Daoy (cell line): ENCODE measurements at places on chromosomes 2 and 18.
A peak's percentile ranks its signal among the peaks of the same experiment; 100 is the strongest.

GRCh38 chr18:63318889-63319382 lies 633 bp downstream of the BCL2 start:
- DNase-seq: no peak

DNA sequence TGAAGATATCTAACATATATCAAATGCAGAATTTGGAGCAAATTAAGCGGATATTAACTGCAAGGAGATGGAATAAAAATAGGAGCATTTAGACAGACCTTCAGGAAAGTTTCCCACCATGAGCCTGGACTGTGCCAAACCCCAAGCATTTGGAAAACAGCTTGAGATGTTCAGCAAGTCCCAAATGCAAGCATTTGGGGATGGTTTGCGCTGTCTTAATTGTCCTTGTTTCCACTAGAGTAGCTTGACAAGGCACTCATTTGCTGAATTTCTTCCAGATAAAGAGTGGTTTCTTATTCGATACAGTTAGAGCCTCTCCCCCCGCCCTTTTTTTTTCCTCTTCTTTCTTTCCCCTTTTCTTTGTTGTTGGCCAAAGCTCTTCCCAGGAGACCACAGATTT lies 77.1 kb upstream of the CDC42EP3 start:
- no peak for DNase-seq

- DNase-seq: no peak
Measured at GRCh38 chr2:233081232-233081730, 21.1 kb downstream of the INPP5D start.

- peak; percentile 15 for DNase-seq
Measured at GRCh38 chr2:119819846-119820245, 60.1 kb downstream of the PTPN4 start.

- peak; percentile 51 for DNase-seq
Measured at GRCh38 chr2:20507166-20507692, 60.4 kb downstream of the RHOB start.

DNA sequence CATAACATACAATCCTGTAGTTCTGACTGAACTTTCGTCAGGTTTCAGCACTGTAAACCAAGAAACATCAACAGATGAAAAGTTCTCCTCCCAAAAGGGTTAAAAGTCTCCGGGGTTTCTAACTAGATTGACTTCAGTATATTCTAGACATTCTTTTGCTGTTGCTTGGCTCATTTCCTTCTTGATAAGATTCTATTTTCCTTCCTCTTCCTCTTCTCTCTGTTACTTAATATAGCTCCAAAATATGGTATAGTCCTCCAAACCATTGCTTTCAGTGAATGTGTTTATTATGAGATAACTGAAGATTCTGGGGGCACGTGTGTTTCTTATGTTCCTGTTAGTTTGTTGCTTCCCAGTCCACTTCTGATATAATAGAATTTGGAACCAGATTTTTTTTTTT lies 46.4 kb upstream of the MAP4K3 start:
- no peak for DNase-seq

DNA sequence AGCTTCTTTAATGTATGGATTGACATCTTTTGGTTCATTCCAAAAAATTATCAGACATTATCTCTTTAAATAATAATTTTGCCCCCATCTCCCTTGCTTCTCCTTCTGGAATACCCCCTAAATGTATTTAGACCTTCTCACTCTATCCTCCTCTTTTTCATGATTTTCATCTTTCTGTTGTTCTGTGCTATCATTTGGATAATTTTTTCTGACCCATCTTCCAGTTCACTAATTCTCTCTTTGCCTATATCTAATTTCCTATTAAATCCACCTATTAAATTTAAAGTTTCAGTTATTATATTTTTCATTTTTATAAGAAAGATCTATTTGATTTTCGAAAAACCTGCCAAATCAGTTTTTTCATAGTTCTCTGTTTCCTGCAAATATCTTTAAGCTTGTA lies 67.8 kb upstream of the ODC1 start:
- DNase-seq: no peak

GRCh38 chr2:208406474-208407451 lies at the start of gene PTH2R:
Gene PTH2R (plus strand): TSS chr2:208406792. CDS start chr2:208407044, 252 bp downstream.
- peak; percentile 16 for DNase-seq

GRCh38 chr18:51039138-51040112 lies 9.4 kb downstream of the SMAD4 start:
- no peak for DNase-seq

DNA sequence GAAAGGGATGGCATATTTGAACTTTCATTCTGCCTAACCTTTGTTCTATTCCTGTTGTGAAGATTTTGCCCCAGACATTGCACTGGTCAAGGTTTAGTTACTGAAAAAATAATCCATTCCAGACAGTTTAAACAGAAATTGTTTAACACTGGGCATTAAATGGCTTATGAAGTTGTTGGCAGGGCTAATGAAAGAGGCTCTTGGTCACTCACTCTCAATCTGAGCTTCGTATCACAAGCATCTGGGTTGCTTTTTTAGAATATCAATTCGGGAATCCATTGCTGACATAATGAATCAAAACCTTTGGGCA lies 8.0 kb upstream of the ACYP2 start:
- DNase-seq: no peak

- peak; percentile 37 for DNase-seq
Measured at GRCh38 chr18:75533950-75534349, 106.4 kb upstream of the SMIM21 start.

GRCh38 chr2:234289834-234290590 lies 206.9 kb downstream of the ARL4C start:
- DNase-seq: peak; percentile 91

- no peak for DNase-seq
Measured at GRCh38 chr18:48136051-48136826, 205.8 kb upstream of the SMAD2 start.

DNA sequence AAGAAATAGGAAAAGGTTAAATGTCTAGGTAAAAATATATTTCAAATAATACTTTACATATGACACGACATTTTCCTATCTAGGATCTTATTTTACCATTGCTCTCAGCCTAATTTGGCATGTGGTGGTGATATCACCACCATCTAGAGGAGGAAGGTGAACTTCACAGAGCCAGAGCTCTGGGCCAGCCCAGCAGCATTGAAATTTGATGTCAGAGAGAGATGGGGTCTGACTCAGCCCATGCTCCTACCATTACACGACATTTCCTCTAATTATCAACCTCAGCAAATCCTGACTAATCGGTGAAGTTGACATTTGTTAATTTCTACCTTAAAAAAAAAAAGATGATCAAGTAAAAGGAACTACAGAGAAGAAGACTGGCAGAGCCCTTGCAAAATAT lies 42.3 kb downstream of the LRRTM4 start:
- DNase-seq: peak; percentile 33

- DNase-seq: peak; percentile 44
Measured at GRCh38 chr2:207632575-207633493, 7.6 kb upstream of the METTL21A start.

GRCh38 chr2:217650229-217650628 lies 352.6 kb downstream of the TNS1 start:
- DNase-seq: peak; percentile 20

DNA sequence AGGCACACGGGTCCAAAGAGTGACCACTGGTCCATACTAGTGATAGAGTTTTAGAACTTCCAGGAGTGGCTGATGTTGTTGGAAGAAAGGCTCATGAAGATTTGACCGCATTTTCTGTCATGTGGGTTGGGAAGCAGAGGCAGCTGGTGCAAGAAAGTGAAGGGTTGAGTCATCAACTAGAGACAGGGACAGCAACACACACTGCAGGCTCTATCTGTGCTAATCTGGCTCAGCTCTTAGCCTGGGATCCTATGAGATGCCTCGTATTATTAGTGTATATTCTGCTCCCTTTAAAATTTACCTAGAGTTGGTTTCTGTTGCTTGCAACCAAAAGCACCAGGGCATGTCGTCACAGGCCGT lies 2.5 kb upstream of the SH3RF3 start:
- peak; percentile 83 for DNase-seq

DNA sequence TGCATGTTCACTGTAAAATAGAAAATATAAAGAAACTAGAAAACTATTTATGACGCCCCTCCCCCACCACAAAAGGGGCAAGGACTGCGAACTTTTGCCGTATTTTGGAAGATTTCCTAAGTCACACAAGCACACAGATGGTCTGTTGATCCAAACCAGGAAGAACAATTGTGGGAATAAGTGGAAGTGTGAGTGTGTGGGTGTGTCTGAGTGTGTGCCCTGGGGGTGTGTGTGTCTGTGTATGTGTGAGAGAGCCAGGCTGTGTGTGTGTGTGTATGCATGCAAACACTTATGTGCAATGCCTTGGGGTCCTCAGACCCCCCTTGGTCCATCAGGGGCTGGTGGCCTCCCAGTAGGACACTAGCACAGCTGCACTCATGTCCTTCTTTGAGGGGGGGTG lies 43.1 kb downstream of the HPCAL1 start:
- DNase-seq: no peak

GRCh38 chr2:148642112-148642744 lies 2.3 kb upstream of the EPC2 start:
- no peak for DNase-seq

DNA sequence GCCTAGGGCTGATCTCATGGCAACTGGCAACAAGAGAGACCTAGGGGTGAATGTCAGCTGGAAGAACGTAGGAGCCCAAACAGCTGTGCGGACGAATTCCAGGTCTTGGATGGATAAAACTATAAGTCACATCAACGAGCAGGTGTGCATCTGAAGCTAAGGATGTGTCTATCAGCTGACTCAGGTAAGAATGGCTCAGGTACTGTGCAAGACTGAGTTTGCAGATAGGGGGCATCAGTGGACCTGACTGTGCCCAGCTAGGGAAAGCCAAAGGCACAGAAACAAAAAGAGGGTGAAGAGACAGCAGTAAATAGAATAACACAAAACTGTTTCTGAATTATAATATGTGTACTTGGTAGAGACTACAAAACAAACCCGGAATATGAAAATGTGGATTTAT lies 357.3 kb downstream of the ZEB2 start:
- peak; percentile 12 for DNase-seq

- no peak for DNase-seq
Measured at GRCh38 chr2:205769879-205770278, 87.6 kb downstream of the NRP2 start.

DNA sequence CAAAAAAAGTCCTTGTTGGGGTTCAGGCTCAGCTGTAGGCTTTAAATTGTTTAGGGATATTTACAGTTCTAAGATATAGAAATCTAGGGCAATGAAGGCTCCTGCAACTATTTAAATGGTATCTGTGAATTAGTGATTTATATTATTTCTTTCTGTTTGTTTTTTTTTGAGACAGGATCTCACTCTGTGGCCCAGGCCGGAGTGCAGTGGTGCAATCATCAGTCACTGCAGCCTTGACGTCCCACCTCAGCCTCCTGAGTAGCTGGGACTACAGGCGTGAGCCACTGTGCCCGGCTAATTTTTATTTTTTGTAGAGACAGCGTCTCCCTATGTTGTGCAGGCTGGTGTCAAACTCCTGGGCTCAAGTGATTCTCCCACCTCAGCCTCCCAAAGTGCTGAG lies 32.3 kb upstream of the NDUFV2 start:
- DNase-seq: no peak

- no peak for DNase-seq
Measured at GRCh38 chr2:47499621-47500309, 96.8 kb downstream of the MSH2 start.

- peak; percentile 48 for DNase-seq
Measured at GRCh38 chr2:239275847-239276831, 124.7 kb downstream of the HDAC4 start.

GRCh38 chr18:79629606-79630005 lies 50.0 kb upstream of the CTDP1 start:
- no peak for DNase-seq

DNA sequence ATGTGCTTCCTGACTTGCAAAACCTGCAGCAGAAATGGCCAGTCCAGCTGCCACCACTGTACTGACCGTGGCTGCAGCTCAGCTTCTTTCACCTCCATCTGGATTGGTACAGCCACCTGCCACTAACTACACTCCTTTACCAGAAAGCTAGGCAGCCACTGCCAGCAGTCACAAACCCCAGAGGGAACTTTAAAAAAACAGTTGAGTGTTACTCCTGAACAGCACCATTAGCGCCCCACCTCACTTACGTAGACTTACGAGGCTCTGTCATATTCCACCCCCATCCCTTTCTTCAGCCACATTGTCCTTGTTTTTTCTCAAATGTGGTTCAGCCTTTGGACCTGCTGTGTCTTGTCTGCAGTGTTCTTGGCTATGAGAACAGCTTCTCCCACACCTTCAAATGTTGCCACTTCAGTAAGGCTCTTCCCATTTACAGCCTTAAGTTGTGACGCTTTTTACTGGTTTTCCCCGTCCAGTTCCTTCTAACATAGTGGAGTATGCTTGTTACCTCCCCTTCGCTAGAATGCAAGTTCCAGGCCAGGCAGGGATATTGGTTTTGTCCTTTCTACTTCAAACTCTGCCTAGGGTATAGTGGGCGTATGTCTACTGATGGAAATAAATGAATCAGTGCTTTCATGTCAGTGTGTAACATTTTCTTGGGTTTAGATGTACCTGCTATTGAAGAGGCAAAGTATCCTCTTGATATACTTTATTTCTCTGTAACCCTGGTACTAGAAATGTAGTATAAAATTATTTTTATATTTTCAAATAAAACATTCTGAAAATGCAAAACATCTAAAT lies 17.0 kb downstream of the HNRNPA3 start:
- DNase-seq: no peak

- DNase-seq: peak; percentile 79
Measured at GRCh38 chr2:152558158-152558984, 158.9 kb downstream of the PRPF40A start.

GRCh38 chr18:57819671-57820460 lies 16.8 kb upstream of the ATP8B1 start:
- DNase-seq: peak; percentile 88

DNA sequence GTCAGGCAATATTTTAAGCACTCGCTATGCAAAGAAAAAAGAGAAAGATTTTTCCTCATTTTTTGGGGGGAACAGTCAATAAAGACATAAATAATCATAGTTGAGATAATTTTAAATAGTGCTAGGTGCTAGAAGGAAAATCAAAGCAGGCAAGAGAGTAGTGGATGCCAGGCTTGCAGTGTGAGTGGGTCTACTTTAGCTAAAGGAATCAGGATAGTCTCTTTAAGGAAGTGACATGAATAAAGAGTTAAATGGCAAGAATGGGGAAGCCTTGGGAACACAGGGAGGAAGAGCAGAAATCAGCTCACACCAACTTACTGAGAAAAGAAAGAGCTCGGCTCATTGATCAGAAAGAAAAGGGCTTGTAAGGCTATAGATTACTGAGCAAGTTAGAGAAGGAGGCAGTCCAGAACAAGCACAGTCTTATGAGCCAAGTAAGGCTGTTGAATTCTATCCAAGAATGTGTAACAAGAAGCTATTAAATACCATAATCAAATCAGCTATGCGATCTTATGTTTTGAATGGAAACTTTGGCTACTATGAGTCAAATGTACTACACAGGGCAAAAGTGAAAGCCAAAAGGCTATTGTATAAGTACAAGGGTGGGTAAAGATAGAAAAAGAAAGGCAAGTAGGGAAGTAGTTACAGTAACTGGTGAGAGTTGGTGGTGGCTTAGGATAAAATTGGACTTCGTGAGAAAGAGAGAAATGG lies 833.8 kb upstream of the PIK3C3 start:
- no peak for DNase-seq

- DNase-seq: peak; percentile 55
Measured at GRCh38 chr2:133561045-133561852, 7.0 kb downstream of the NCKAP5 start.

- no peak for DNase-seq
Measured at GRCh38 chr2:152236191-152236925, 60.8 kb upstream of the STAM2 start.

GRCh38 chr2:234368861-234369261 lies 128.0 kb downstream of the ARL4C start:
- DNase-seq: peak; percentile 66
